ENCODE measurements at places on chromosomes 5 and 9.

- DNase-seq, result no peak
These were observed 565.8 kb upstream of the NUDT12 start for GRCh38 chr5:104128348-104128747.

DNA sequence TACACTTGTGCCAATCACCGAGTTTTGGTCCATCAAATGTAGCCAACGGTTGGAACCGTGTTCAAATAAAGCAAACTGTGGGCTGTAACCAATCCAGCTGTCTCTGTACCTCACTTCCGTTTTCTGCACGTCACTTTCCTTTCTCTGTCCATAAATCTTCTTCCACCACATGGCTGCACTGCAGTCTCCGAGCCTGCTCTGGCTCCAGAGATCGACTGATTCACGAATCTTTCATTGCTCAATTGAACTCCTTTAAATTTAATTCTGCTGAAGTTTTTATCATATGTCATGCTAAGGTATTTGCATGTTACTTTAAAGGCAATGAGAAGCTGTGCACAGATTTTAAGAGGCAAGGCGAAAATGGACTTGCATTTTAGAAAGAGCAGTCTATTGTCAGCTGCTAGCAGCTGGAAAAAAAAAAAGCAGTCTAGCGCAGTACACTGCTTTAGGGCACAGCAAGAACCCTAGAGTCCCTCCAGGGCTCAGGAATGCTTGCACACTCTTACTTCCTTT lies 13.2 kb downstream of the TTC39B start:
- DNase-seq, result no peak

DNA sequence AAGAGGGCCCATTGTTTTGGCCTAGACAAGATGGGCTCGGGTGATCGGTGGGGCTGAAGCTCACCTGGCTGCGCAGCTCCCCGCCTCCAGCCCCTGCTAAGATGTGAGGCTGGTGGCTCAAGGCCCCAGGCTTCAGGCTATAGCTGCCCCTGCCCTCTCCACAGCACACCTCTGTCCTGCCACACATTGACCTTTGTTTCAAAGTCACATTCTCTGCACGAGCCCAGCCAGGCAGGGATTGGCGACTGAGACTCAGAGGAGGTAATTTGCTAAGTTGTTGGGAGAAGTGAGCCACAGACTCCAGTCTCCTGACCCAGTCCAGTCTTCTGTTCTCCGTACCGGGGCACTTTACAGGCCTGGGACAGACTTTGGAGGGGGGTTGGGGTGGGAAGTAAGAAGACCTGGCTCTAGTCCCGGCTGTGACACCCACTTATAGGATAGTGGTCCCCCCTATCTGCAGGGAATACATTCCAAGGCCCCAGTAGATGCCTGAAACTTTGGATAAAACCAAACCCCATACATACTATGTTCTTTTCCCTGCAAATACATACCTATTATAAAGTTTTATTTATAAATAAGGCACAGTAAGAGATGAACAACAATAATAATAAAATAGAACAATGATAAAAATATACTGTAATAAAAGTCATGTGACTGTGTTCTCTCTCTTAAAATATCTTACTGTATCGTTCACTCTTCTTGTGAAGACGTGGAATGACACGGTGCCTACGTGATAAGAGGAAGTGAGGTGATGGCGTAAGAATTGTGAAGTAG lies 13.3 kb downstream of the PDGFRB start:
- DNase-seq, result no peak

DNA sequence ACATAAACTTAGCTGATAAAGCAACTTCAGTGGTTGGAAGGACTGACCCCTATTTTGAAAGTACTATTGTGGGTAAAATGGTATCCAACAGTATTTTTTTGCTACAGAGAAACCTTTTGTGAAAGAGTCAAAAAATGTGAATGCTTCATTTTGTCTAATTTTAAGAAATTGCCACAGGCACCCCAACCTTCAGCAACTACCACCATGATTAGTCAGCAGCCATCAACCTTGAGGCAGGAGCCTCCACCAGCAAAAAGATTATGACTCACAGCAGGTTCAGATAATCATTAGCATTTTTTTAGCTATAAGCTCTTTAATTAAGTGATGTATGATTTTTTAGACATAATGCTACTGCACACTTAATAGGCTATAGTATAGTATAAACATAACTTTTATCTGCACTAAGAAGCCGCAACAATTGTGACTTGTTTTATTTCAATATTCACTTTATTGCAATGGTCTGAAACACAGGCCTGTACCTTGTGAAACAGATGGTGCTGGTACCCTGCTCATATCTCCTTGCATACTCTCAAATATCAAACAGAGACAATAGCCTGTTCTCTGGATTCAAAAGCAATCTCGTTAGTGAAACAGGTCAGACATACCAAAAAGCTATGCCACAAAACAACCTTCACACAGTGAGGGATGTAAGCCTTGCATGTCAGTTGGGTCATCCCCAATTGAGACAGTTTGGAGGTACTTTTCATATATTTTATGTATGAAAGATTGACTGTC lies 261.2 kb upstream of the FAM174A start:
- no peak for DNase-seq

GRCh38 chr5:178232124-178232919 lies at the start of gene PHYKPL:
Gene PHYKPL, minus strand, starts transcription at chr5:178232802. Its CDS starts 252 bp downstream, at chr5:178232550.
- peak; percentile 62 for DNase-seq

DNA sequence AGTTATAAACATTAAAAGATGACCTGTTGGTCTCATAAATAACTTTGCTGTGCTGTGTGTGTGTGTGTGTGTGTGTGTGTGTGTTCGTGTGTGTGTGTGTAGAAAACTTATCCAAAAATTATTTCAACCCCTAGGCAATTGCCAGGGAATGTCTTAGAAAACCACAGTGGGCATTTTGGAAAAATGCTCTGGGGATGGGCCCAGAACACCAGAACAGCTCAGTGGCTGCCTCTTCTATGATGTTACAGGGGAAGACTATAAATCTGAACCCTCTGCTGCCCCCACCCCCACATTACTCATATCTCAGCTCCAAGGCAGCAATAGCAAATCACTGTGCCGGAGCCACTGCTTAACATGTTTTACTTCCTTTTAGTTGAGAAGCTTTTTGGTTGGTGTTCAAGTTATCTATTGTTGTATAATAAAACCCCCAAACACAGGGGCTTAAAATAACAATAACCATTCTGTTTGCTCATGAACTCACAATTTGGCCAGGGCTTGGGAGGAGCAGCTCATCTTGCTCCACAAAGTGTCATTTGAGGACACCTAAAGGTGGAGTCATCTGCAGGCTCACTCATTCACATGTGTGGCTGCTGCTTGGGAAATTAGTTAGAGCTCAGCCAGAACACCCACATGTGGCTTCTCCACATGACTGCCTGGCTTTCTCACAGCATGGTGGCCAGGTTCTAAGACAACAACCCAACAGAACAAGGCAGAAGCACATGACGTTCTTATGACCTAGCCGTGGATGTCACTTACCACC lies 40.4 kb downstream of the ACTBL2 start:
- DNase-seq, result no peak

GRCh38 chr5:133365738-133366137 lies 246.6 kb downstream of the FSTL4 start:
- no peak for DNase-seq

Data from stimulated activated CD4-positive, alpha-beta T cell treated with anti-CD3 and anti-CD28 coated beads, Interleukin-4, amount 100 ng/mL, for 48 hours (primary cell).